ENCODE measurements at places on chromosomes 16 and 17.

DNA sequence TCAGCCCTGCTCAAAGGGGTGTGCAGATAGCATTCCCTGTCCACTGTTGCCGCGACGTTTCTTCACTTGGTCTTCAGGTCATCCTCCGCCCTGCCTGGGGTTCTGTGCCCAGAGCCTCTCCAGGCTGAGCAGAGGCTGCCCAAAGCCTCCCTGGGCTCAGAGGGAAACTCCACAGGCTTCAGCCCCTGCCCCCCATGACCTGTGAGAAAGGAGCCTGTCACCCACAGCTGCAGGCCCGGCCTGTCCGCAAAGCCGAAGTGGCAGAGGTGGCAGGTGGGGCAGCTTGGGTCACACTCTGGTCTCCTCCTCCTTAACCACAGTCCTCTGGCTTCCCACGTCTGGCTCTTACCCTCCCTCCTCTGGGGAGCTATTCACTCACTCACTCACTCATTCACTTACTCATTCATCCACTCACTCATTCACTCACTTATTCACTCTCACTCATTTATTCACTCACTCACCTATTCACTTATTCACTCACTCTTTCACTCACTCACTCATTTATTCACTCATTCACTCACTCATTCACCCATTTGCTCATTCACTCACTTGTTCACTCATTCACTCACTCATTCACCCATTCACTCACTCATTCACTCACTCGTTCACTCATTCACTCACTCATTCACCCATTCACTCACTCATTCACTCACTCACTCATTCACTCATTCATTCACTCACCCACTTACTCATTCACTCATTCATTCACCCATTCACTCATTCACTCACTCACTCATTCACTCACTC lies 7.1 kb upstream of the CPSF4L start:
- DNase-seq, result no peak

- no peak for DNase-seq
These were observed 61.5 kb downstream of the NF1 start for GRCh38 chr17:31156326-31156725.

DNA sequence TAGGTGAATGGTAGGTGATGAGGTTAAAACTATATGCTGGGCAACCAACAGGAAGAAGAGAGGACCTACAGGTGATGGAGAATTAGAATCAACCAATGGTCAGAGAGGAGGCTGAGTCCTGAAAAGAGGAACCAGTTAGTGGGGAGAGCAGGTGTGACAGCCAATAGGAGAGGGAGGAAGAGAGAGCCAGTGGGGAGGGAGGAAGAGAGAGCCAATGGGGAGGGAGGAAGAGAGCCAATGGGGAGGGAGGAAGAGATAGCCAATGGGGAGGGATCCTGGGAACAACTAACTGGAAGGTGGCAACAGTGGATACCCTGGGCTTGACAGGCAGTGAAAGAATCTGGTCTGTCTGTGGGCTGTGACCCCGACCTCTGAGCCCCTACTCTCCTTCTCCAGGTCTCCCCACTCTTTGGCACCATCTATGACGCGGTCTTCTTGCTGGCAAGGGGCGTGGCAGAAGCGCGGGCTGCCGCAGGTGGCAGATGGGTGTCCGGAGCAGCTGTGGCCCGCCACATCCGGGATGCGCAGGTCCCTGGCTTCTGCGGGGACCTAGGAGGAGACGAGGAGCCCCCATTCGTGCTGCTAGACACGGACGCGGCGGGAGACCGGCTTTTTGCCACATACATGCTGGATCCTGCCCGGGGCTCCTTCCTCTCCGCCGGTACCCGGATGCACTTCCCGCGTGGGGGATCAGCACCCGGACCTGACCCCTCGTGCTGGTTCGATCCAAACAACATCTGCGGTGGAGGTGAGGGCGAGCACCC lies 3.7 kb downstream of the GUCY2D start:
- DNase-seq, result no peak

DNA sequence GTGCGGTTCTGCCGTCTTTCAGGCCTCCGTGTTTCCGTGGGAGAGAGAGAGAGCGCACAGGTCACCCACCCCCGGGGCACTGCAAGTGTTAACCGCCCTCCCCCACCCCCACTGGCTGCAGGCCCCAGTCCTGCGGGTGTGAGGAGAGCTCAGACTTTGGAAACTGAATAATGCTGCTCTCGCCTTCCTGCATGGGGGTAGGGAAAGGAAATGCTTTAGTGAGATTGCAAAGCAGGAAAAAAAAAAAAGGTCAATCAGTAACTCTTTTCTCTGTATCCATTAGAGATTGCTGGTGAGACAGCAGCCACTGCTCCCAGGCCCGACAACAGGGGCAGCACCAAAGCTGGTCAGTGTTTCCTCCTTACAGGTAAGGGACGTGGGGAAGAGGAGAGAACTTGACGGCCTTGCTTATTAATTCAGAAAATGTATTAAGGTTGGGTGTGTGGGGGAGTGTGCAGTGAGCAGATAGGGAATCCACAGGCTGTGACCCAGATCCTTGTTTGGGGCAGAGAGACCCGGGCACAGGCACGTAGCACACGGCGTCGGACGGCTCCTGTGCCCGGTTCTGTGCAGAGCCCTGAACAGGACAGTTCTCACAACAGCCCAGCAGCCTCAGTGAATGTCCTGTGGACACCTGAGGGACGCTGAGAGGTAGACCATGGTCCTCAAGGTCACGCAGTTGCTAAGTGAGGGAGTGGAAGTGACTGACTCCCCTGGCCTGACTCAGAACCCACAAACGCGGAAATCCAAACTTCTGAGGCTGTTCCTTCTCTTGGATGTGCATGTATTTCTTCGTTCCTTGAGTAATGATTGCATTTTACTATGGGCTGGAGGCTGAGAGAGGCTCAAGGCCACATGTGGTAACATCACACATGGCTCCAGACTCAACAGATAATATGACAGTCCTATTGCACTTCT lies 156.5 kb downstream of the FOXL1 start:
- DNase-seq, result no peak

- DNase-seq, result no peak
These were observed 455.7 kb downstream of the CDH8 start for GRCh38 chr16:61580579-61580978.

GRCh38 chr17:78107457-78107856 lies 21.1 kb downstream of the TMC6 start:
- no peak for DNase-seq

Measured in progenitor cell of endocrine pancreas (in vitro differentiated cells).